GOT3 (cell line): ENCODE measurements at places on chromosomes 5 and 9.

- no peak for DNase-seq
Measured at GRCh38 chr5:998246-999031, 10.2 kb upstream of the NKD2 start.

DNA sequence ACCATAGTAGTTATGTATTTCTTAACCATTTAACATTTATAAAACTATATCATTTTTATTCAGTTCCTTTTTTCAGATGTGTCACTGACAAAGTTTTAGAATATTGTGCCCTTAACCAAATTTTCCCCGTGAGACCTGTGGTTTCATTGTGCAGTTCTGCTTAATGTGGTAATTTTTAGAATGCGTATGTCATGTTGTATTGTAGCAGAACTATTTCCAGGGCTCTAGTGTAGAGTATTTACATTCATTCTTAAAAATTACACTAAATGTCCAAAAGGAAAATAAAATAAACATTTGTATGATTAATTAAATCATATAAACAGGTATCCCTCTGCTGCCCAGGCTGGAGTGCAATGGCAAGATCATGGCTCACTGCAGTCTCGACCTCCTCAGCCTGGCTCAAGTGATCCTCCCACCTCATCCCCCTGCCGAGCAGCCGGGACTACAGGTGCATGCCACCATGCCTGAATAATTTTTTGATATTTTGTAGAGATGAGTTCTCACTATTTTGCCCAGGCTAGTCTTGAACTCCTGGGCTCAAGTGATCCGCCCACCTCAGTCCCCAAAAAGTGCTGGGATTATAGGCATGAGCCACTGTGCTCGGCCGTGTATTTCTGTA, 15.4 kb downstream of the SERINC5 start:
- no peak for DNase-seq

DNA sequence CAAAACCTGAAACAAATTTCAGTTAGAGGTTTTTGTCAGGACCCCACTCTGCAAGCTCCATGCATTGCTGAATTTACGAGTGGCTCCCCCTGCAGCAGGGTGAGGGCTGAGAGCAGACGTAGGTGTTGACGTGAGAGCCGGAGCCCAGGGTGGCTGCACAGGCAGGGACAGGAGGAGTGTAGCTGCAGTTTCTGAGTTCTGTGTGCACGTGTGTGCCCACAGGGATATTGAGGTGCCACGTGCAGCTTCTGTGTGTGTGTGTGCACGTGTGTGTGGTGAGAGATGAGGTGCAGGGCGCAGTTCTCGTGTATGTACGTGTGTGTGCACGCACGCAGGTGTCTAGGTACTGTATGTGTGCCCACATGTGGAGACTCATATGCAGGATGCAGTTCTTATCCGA, 14.6 kb downstream of the PLEKHG4B start:
- DNase-seq, result no peak

- no peak for DNase-seq
Measured at GRCh38 chr5:141258948-141259347, 13.8 kb downstream of the PCDHB15 start.

DNA sequence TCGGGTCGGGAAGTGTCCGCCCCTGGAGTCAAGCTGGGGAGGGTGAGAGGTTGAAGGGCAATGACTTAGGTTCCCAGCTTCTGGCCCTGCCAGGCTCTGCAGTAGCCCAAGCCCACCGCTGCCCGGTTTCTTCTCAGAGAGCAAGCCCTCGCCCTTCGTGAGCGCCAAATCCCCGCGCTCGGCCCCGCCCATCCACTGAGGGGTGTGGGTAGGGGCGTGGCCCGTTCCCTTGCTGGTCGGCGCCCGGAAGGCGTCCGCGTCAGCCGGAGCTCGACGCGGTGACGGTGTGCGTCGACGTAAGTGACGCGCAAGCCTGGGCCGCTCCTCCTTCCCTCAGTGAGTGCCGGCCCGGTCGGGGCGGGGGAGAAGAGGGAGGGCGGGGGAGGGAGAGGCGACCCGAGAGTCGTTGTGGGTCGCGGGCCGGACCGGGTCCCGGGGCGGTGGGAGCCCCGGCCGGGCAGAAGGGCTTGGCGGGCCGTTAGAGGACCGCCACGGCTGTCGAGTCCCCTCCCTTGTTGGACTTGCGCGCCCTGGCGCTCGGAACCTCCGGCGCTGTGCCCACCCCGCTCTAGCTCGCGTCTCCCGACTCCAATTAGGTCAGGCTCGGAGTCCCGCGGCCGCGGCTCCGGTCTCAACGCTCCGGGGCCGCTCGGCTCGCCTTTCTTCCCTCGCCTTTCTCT, 659 bp downstream of the ZNF131 start:
- peak; percentile 87 for DNase-seq

GRCh38 chr5:11143456-11144267, 382.6 kb upstream of the DAP start:
- no peak for DNase-seq

DNA sequence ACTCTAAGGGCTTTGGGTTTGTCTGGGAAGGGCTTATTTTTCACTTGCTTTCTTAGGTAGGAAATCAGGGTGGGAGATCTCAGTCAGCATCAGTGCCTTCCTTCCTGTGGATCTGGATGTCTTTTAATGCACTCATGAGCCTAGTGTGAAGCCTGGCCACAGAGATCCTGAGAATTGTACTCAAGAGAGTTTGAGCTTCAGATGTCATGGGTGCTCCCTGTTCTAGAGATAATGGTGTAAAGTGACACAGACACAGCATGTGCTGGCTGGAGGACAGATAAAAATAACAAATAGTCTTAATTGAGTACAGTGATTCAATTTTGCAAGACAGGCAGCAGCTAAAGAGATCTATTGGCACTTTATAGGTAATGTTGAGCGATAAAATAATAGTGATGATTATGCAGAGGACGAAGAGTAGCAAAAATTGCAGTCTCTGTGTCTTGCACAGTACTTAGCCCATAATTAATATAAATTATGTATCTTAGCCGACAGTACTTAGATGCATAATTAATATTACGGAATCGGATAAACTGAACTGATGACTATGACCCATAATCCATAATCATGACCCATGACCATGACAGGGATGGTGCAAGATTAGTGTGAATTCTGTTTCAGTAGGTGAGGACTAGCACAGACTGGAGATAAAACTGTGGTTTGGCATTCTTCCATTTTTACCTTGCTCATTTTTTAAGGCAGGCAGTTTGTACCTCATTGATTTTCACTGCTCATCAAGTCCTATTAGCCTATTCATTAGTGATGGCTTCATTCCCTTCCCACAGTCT, 408.7 kb upstream of the PIK3R1 start:
- no peak for DNase-seq

GRCh38 chr5:166074582-166075481, 2216.6 kb upstream of the WWC1 start:
- DNase-seq, result no peak

GRCh38 chr5:40227366-40227765, 452.3 kb upstream of the PTGER4 start:
- DNase-seq, result no peak

DNA sequence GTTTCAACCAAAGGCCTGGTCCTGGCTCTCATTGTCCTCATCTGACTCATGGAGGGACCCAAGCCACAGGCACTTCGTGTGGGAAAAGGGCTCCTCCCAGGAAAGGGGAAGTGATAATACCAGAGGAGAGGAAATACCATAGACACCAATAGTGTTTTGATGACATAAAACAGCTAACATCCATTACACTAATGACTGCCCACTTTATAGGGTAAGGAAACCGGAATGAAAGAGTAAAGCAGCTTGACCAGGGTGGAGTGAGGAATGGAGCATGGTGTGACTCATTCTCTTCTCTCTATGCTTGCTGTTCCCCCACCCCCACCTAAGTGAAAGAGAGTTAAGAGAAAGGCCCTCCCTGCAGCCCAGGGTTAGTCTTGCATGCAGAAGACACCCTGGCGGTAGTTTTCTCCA, 67.4 kb upstream of the HRH2 start:
- no peak for DNase-seq

- no peak for DNase-seq
Measured at GRCh38 chr5:2866662-2867372, 115.3 kb upstream of the IRX2 start.
